ENCODE measurements at places on chromosomes 7 and 10.

GRCh38 chr10:88291289-88292184, 291.6 kb downstream of the RNLS start:
- DNase-seq, result no peak

DNA sequence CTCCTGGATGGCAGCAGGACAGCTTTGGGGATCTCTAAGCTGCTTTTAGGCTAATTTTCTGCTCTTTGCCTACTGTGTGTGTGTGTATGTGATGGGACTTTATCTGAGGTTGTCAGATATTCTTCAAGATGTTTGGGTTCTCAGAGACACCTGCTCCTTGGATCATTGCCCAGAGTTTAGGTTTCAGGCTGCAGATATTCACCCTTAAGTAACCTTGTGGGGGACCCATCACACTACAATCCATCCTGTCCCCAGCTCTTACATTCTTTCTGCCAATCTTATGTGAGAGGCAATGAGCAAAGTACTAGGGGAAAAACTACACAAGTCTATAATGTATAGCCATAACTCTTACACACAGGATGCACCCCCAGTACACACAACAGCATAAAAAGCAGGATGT, 263.0 kb upstream of the ZWINT start:
- no peak for DNase-seq

DNA sequence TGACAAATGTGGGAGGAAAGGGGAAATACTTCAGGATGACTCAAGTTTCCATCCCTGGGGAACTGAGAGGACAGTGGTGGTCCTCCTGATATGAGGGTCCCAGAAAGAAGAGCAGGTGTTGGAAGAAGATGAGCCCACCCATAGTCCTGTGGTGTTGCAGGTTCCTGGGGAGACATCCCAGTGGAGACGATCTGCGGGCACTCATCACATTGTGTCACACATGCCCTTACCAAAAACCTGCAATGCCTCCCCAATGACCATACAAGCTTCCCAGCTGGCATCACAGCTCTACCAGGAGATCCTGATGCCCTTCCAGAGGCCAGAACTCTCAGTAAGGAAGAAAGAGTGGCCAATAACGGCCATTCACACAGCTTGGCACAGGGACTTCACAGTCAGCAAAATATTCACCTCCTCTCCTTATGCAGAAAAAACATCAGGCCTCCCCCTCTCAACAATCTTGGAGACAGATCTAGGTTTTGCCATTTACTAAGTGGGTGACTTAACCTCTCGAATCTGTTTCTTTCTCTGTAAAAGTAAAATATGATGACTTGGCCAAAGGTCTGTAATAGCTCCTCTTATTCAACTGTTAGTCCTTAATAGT, 9.0 kb downstream of the PUS7 start:
- no peak for DNase-seq

- no peak for DNase-seq
Observed at GRCh38 chr10:61098966-61099365, 155.0 kb upstream of the RHOBTB1 start.

- DNase-seq, result peak; percentile 2
Observed at GRCh38 chr10:116274064-116274904, 1.3 kb upstream of the GFRA1 start.

DNA sequence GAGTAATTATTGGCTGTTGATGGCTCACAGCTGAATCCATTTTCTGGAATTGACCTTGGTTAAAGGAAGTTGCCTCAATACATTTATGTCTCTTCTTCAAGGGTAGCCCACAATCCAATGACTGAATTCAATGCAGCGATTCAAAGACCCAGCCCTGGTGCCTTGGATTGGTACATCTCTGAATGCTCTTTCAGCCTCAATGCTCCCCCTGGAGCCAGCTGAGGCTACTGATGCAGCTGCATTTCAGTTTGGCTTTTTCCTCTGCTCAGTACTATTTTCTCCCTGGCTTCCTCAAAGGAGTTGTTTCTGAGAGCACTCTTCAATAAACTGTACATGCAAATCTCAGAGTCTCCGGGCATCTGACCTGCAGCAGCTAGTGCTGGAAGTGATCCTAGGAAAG, 633 bp upstream of the EBLN1 start:
- no peak for DNase-seq

DNA sequence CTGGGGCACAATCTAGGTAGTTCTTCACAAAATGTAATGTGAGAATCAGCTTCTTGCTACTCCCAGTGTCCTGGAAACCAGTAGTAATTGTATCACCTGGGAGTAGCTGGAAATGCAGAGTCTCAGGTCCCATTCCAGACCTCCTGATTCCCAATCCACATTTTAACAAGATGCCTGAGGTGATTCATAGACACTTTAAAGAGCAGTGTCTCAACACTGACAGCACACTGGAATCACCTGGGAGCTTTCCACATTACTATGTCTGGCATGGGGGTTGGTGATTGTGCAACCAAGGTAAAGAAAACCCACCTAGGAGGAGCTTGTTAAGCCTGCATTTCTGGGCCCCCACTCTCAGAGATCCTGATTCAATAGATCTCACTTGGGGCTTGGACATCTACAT, 11.1 kb downstream of the DPY19L1 start:
- DNase-seq, result no peak

GRCh38 chr10:62108759-62109586, 159.7 kb downstream of the RTKN2 start:
- DNase-seq, result no peak

DNA sequence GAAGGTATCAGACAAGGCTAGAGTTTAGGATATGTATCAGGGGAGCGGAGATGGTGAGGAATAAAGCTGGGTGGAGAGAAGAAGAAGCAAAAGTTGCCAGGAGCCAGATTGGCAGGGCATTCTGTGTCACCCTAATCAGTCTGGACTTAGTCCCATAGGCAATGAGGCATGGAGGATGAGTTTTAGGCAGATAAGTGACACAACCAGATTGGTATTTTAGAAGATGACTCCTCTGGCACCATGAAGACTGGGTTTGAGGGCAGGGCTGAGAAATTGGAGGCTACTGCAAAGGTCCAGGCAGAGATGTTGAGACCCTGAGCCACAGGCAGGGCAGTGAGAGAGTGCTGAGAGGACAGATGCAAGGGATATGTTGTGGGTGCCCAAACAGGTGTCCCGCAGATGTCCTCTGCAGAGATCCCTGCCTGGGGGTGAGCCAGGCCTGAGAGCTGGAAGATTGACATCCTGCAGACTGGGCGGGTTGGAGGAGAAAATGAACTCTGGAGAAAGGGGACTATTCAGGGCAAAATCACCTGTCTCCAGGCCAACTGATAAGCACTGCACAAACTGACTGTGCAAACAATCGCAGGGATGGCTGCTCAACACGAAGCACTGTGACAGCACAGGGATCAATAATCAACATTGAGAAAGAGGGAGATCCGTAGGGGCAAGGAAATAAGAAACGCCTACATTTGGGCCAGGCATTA, 11.9 kb upstream of the HABP2 start:
- DNase-seq, result no peak

DNA sequence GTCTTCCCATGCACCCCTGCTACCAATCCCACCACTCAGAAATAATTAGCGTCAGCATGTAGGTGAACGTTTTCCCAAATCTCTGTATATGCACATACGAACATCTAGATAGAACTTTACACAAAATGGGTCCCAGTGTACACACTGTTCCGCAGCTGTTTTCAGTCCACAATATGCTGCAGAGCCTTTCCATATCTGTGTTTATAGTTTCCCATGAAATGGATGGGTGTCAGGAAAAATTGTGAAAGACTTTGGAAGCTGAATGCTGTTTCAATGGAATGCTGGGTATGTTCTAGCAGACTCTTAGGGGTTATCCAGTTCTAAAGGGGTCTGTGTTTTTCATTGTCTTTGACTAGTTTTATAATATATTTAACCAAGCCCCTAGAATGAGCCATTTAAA, 13.8 kb downstream of the GRK5 start:
- no peak for DNase-seq

- DNase-seq, result no peak
Observed at GRCh38 chr10:3126249-3126648, 46.3 kb downstream of the PITRM1 start.

- DNase-seq, result no peak
Observed at GRCh38 chr10:131258256-131258655, 53.3 kb downstream of the TCERG1L start.

DNA sequence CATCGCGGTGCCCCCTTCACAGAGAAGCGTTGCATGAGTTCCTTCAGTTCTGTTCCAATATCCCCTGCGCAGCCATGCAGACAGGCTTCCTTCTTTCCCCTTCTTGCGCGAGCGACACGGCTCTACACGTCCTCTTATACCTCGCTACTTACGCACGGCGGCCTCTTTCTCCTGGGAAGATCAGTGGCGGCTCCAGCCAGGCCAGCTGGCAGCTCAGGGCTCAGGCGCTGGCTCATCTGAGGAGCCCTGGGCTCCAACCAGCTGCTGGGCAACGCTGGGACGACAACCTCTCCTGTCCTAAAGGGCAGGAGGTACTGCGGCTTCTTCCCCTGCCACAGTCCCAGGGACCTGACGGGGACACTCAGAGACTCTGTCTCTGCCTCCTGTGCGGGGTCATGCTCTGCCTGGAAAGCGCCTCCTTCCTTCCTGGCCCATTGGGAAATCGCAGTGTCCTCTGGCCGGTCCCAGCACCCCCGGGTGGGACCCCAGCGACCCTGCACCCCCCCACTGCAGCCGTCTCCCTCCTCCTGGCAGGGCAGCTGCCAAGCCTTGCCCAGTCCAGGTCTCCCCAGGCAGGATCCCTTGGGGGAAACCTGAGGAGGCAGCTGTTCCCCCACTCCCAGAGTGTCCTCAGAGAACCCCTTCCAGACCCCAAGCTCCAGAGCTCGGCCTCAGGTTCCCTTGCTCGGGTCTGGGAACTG, 5.0 kb upstream of the FAM20C start:
- no peak for DNase-seq

GRCh38 chr10:61944410-61945147, 43.1 kb downstream of the ARID5B start:
- no peak for DNase-seq

- DNase-seq, result no peak
Observed at GRCh38 chr7:150978126-150978789, at the start of gene KCNH2. Gene KCNH2 (minus strand): TSS chr7:150978321. CDS start chr7:150977913, 408 bp downstream.

DNA sequence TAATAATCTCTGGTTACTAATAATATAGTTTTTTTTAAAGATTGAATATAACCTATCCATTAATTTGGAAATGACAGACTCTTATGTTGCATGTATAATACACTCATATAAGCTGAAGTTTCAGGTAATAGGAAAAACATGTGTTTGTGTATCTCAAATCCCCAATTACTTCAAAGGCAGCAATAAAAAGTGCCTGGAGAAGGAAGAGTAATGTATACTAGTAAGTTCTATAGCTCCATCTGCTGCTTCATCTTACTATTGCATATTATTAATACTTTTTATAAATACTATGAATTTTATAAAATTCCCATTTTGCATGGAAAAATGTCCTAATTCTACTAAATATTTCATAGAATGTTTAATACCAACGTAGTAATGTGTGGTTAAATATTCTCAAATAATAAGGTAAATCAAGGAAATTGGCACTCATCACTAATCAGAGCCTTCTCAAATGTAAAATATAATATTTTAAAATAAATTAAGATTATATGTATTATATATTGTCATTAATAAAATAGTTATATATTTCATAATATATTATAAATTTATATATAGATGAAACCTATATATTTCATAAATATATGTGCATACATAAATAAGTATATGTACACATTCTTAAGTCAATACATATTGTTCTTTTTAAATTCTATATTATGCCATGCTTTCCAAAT, 311.9 kb downstream of the HGF start:
- DNase-seq, result no peak

DNA sequence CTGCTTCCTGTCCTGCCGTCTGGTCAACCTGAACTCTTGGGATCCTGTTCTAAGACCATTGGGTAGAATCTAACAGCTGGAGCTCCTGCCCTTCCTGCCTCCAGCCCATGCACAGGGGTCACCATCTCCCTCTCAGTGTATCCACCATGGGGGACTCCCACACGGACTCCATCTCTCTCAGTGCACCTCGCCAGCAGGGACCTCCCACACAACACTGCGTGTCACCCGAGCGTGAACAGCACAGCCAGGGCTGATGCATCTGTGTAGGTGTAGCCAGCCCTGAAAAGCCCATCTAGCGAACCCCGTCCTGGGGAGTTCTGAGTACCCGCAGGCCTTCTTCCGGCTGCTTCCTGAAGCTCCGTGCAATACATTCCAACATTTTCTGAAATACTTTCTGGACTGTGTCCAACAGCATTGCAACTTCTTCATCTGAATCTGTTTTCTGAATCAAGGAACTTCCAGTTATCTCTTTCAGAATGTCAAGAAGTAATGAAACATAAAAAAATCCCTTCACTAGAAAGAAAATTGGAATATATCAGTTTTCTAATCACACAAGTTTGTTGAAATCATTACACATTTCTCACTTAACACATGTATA, 52.5 kb downstream of the NCAPG2 start:
- no peak for DNase-seq

DNA sequence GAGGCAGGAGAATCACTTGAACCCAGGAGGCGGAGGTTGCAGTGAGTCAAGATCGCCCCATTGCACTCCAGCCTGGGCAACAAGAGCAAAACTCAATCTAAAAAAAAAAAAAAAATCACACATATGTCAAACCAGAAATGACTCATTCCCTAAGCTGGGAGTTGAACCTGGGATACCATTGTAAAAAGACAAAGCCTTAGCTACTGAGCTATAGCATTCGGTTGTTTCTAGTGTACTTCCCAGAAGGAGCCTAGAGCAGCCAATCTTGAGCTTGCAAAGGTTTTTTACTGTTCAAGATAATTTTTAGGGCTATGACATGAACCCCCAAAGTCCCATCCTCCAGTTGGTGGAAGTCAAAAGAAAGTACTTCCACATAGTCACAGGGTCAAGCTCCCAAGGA, 87.9 kb downstream of the ZNF467 start:
- no peak for DNase-seq

- DNase-seq, result no peak
Observed at GRCh38 chr7:90298145-90299038, 22.7 kb downstream of the FAM237B start.

DNA sequence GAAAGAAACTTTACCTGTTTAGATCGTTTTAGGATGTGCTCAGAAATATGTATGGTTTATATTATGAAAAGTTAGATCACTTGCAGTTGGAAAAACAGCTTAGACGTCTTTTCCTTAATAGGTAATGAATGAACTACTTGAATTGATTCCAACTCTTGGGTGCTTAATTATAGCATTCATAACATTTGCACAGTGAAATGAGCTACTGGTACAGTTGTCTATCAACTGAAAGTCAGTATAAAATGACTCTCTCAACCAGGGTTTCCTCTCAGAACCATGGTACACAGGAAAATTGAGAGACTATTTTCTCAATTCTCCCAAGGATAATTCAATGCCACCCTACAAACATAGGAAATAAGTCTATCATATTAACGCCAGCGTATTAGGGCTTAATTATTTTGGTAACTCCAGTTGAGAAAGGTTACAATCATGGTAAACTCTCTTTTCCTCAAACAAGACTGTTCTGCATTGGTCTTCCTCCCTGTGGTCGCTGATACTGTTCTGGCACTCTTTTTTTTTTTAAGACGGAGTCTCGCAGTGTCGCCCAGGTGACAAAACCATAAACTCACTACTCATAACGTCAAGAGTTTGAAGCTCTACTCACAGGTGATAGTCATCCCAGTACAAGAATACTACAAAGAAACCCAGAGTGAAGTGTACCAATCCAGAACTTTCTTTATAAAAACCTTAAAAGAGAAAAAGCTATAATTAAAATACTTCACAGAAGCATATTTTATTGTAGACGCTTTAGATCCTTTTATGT, 2.0 kb downstream of the ANLN start:
- DNase-seq, result peak; percentile 17

All from activated CD4-positive, alpha-beta T cell treated with anti-CD3 and anti-CD28 coated beads for 48 hours (primary cell).